Activated gamma-delta T cell treated with anti-CD3 and anti-CD28 coated beads, Interleukin-2, amount 50 U/mL, for 16 hours (primary cell): ENCODE measurements at places on chromosomes 6 and 20.

DNA sequence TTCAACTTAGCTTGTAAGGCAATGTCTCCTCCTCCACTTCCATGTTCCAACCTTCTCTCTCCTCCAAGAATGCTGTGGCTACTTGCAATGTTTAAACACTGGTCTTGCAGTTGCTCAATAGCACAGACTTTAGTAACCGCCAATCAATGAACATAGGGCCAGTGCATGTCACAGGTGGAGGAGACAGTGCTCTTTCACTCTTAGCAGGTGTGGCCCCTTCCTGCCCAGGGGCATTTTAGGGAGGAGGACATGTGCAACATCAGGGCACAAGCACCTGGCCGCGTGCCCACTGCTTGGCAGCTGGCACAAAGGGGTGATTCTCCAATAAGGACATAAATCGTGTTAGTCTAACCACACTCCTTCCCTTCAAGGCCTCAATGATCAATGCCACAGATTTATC lies 41.3 kb downstream of the ADGRF1 start:
- DNase-seq, result no peak

- DNase-seq, result no peak
Observed at GRCh38 chr6:163147994-163148393, 266.5 kb upstream of the QKI start.

DNA sequence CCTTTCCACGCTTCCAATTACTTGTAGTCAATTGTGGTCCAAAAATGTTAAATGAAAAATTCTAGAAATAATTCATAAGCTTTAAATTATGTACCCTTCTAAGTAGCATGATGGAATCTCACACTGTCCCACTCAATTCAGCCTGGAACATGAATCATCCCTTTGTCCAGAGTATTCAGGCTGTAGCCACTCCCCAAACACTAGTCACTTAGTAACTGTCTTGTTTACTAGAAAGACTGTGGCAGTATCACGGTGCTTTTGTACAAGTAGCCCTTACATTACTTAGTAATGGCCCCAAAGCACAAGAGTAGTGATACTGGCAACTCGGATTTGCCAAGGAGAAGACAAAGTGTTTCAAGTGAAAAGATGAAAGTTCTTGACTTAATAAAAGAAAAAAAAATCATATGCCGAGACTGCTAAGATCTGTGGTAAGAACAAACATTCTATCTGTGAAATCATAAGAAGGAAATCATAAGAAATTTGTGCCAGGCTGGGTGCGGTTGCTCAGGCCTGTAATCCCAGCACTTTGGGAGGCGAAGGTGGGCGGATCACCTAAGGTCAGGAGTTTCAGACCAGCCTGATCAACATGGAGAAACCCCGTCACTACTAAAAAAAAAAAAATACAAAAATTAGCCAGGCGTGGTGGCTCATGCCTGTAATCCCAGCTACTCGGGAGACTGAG lies 168.5 kb upstream of the SIM1 start:
- DNase-seq, result no peak

DNA sequence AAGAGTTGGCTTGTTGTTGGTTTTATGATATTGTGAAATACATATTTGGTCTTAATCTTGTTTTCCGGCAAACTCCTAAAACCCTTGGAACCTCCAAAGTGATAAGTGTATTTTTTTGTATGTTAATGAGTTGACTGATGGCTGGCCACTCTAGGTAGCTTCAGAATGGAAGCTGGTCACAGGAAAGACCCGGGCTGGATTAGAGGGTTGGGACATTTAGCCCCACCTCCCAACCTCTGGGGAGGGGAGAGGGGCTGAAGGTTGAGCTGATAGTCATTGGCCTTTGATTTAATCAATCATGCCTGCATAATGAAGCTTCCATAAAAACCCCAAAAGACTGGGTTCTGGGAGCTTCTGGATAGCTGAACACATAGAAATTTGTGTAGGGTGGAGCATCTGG lies 42.7 kb downstream of the SASH1 start:
- DNase-seq, result no peak

DNA sequence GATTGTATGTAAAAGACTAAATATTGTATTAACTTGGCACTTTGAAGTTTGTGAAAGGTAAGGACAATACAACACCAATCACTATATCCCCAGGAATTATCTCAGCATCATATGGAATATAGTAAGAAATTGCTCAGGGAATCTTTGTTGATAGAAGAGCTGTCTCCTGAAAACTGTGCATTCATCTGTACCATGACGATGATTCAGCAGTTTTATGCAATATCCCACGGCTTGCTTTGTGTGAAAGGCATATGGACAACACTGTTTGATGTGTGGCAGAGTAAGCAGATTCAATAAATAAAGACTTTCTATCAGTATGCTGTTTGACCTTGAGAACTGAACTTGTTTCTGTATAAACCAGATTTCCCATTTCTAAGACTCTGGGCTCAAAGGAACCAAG lies 147.5 kb upstream of the PLN start:
- DNase-seq, result no peak

- no peak for DNase-seq
Observed at GRCh38 chr6:19536838-19537237, 300.3 kb upstream of the ID4 start.

GRCh38 chr6:15247500-15248450 lies 1.9 kb downstream of the JARID2 start:
- DNase-seq, result peak; percentile 35

GRCh38 chr6:119540417-119540816 lies 190.9 kb upstream of the MAN1A1 start:
- DNase-seq, result no peak

GRCh38 chr6:101537753-101538316 lies 144.3 kb downstream of the GRIK2 start:
- DNase-seq, result no peak

GRCh38 chr20:56417402-56417801 lies 5.3 kb downstream of the CASS4 start:
- no peak for DNase-seq

DNA sequence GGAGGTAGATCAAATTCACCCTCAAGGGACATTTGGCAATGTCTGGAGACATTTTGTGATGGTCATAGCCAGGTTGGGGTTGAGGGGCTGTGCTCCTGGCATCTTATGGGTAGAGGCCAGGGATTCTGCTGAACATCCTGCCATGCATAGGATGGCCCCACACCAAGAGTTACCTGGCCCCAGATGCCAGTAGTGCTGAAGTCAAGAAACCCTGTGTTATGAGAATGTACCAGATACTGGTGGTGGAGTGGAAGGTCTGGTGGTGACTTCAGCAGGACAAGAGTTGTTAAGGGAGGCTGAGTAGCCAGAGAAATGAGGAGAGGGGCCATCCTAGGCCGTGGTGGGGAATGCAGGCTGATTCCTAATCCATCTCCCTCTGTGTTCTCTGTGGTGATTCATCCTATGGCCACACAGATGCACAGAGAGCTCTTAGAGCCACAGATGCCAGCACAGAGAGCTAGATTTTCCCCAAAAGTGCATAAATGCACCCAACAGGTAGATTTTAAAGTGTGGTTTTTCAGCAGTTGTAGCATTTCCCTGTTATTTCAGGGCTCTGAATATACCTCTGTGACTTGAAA lies 43.6 kb downstream of the CDYL start:
- no peak for DNase-seq

DNA sequence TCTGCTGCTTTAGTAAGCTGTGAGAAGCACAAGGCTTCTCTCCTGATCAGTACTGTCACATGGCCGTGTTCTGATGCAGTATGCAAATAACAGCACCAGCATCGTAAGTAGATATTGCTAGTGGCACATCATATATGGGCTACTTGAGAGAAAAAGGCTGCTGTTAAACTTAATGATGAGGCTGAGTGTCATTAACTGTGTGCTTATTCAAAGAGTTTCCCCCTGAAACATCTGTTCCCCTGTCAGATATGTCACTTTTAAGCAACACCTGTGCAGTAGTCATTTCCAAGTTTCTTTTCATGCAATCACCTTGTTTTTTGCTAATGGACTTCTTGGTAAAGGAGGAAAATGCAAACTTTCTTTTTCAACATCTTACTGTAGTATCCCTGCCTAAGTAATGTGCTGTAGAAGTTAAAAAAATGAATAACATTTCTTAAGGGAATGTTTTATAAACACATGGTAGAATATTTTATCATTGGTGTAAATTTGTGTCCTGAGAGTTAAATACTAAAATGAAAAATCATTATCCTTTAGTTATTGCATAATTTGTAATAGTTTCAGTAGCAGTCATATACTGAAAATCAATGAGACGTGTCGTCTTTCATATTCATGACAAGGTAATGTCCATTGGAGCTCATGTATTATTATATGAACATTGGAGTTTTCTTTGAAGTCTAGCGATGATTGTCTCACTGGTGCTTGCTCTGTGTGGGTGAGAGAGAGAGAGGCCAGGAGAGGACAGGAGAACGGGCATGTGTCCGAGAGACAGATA lies 366.3 kb downstream of the CDKAL1 start:
- DNase-seq, result no peak

GRCh38 chr6:160127270-160128124 lies 5.9 kb downstream of the SLC22A1 start:
- DNase-seq, result no peak

- DNase-seq, result no peak
Observed at GRCh38 chr20:33838035-33838864, 27.1 kb downstream of the CHMP4B start.

- peak; percentile 45 for DNase-seq
Observed at GRCh38 chr6:138107078-138107751, at the start of gene PERP. TSS of gene PERP (minus strand) at chr6:138107419. CDS start at chr6:138107340, 79 bp downstream.

- no peak for DNase-seq
Observed at GRCh38 chr6:131972741-131973140, 21.6 kb upstream of the CCN2 start.

GRCh38 chr6:168726312-168726856 lies 285.4 kb downstream of the SMOC2 start:
- no peak for DNase-seq

- no peak for DNase-seq
Observed at GRCh38 chr20:22526512-22527012, 57.8 kb downstream of the FOXA2 start.

DNA sequence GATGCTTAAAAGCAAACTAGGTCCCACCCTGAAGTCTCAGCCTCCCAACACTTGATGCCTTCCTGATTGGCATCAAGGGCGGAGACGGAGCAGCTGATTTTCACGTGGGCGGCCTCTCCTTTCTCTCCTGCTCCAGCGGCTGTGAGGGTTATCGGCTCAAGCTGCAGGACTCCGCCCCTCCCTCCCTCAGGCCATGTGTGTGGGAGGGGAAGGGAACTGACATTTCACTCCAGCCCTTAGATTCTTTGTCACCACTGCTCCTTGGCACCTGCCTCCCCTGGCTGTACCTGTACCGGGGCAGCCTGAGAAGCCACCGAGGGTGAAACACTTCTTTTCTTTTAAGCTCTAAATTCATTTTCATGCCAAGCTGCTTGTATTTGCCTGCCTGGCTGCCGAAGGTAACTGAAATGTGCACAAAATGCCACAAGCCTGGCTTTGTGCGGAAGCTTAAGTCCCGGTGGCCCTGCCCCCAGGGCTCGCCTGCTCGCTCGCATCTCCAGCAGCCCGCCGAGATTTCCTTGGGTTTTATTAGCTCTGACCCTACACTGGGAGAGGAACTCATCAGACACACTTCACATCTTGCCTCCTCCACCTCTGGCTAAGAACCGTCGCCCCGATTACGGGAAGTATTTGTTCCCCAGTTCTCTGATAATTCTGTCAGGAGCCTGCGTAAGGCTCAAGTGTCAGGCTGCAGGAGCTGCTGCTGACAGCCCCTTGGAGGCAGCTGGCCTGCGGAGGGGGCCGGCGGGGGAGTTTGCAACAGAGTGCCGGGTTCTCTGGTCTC lies 9.6 kb upstream of the CPNE5 start:
- DNase-seq, result no peak

- DNase-seq, result no peak
Observed at GRCh38 chr20:59235226-59235625, 65.2 kb upstream of the EDN3 start.

DNA sequence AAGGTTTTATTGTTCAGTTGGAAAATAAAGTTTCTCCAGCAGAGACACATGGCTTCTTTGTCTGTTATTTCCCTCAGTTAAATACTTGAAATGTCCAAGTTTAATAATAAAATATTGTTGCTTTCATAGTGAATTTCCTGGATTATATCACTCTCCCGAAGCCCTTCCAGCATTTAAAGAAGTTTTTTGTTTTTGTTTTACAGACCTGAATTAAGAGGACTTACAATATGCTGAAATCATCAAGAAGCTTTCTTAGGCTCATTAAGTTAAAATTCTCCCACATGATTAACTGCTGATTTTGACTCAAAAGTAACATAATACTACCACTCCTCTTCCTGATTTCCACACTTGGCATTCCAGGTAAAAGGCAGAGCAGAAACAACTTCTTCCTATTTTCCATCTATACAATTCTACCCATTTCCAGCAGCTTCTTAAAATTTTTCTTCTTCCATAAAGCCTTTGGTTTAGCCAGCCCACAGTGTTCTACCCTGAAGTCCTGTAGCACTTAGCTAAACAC lies 35.8 kb downstream of the PDSS2 start:
- DNase-seq, result no peak

- no peak for DNase-seq
Observed at GRCh38 chr20:10453241-10453640, 18.1 kb downstream of the SLX4IP start.

GRCh38 chr6:3765415-3765814 lies 13.9 kb upstream of the PXDC1 start:
- no peak for DNase-seq

GRCh38 chr20:10540636-10541493 lies 105.8 kb downstream of the SLX4IP start:
- no peak for DNase-seq

GRCh38 chr6:44481760-44482159 lies 94.3 kb downstream of the CDC5L start:
- DNase-seq, result no peak

GRCh38 chr6:73644941-73645591 lies 8.7 kb downstream of the SLC17A5 start:
- DNase-seq, result no peak

- DNase-seq, result no peak
Observed at GRCh38 chr6:116472706-116473105, 11.5 kb downstream of the CALHM6 start.

DNA sequence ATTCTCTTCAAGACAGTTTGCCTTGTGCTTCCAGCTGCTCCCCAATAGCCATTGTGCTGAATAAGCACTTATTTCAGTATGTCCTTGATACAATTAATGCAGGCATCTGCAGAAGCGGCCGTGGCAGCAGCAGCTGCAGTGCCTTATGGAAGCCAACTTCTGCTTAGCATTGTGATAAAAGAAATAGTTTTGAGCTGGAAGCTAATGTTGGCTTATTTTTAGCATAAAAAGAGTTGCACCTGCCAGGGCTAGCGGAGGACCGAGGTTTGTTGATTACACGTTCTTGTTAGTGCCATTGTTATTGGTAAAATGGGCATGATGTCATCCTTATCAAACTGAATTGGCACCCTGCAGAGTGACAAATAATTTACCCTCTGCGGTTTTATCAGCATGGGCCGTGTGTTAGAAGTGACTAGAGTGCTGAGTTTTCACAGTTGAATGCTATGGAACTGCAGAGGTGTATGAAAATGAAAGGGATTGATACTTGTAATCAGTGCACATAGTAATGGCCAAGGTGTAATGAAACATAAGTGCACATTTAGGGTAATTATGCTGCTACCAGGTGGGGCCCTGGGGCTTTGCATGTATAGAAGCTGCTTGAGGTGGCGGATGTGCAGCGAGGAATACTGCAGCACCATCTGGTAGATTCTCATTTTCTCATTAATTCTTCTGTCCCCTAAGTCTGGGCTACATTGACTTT lies 334.3 kb downstream of the CDKAL1 start:
- no peak for DNase-seq
